Activated T-helper 9 cell treated with anti-CD3 and anti-CD28 coated beads, Interleukin-2, amount 50 U/mL, for 16 hours (primary cell): ENCODE measurements at places on chromosomes 5 and 9.

GRCh38 chr9:1071730-1072129, 21.6 kb downstream of the DMRT2 start:
- DNase-seq: no peak

GRCh38 chr9:124349675-124350493, 65.4 kb downstream of the PSMB7 start:
- DNase-seq: no peak

GRCh38 chr5:72151646-72152045, 44.4 kb downstream of the MAP1B start:
- DNase-seq: no peak

- no peak for DNase-seq
These were observed 205.5 kb upstream of the PTGER4 start for GRCh38 chr5:40474250-40474649.

DNA sequence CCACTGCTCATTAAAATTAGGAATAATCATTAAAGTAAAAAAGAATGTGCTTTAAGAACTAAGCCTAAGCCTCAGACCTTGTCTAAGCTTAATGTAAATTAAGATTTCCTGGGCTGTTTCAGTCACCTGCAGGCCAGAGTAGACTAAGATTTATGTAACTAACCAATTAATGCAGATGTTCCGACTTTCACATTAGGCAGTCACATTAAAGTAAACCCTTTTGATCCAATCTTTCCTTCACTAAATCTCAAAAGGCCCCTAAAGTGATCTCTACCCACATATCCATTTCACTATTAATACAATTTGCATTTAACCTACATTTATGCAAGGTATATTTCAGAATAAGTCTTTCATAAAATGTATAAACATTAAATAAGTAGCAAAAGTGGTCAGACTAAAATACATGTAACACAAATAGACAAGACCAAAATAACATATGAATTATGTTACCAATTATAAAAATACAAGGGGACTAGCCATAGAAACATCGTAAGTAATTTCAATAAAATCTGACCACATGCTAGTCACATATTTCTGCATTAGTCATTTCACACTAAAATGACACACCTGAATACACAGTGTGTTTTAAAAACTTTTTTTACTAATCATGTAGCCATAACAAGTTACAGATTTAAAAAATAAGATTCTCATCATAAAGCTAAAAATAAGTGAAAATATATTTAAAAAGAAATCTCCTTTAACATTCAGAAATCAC, 7.7 kb downstream of the NR3C1 start:
- no peak for DNase-seq

- no peak for DNase-seq
These were observed 906.7 kb downstream of the NR2F1-AS1 start for GRCh38 chr5:92674321-92674720.

DNA sequence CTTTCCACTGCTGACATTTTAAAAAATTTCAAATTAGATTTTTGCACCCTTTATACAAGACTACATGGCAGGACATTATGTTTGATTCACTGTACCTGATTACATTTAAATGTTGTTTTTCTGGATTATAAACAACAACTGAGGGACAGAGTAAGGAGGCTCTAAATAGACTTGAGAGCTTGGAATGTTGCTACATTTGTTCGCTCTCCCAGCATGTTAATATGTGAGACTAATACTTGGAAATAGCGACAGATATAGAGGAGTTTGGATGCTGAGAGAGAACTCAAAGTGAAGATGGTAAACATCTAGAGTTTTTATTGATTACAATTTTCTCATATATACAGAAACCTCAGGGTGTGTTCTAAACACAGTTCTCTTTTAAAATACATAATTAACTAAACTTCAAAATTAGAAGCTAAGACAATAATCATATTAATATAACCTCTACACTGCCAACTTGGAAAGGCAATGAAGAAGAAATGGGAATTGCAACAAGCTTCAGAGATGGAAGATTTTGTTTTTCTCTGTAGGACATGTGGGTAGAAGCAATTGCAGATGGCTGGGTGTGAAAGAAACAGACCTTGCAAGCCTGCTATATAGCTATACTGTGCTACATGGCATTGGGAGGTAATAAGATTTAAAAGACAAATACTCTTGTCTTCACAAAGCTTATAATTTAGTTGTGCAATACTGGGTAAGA, 1.4 kb upstream of the NDFIP1 start:
- no peak for DNase-seq

DNA sequence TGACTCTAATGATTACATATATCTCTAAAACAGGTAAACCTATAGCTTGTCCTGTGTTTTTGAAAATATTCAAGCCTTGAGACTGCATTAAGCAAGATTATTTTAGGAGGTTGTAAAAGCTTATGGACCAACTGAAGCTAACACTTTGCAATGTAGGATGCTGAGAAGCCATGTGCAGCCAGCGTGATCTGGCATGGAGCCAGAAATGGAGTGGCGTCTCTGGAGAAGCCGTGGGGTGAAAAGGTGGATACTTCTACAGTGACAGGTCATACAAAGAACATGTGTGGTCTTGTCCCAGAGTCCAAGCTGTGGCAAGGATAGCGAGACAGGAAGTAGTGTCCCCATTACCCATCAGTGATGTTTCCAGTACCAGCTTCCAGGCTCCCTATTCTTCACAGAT, 100.8 kb upstream of the CD180 start:
- DNase-seq: no peak

DNA sequence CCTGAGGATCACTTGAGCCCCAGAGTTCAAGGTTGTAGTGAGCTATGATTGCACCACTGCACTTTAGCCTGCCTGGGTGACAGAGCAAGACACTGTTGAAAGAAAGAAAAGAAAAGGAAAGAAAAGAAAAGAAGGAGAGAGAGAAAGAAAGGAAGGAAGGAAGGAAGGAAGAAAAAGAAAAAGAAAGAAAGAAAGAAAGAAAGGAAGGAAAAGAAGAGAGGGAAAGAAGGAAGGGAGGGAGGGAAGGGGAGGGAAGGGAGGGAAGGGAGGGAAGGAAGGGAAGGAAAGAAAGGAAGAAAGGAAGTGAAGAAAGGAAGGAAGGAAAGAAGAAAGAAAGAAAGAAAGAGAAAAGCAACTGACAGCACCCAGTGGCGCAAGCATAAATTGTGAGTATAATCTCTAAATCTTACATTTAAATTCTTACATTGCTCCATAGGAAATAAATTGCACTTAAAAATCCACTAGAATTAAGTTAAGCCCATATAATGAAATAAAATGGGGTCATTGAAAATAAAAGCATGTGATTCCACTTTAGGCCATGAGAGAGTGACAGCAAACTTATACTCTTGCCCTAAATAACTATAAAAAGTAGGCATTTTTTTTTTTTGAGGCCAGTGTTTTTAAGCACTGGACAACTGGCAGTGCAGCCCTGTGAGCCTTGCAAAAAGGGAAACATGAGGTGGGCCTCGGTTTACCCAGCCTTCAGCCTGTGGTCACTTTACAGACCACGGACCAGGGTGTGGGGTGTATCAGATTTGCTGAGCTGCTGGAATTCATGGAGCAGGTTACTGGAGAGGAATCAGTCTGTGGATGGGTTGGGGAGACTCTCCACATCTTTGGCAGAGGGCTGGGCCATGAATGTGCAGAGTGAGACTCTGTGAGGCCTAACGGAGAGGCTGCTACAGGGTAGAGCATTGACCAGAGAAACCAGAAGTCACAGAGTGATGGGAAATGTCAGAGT, 175.5 kb downstream of the TTLL11 start:
- DNase-seq: no peak

DNA sequence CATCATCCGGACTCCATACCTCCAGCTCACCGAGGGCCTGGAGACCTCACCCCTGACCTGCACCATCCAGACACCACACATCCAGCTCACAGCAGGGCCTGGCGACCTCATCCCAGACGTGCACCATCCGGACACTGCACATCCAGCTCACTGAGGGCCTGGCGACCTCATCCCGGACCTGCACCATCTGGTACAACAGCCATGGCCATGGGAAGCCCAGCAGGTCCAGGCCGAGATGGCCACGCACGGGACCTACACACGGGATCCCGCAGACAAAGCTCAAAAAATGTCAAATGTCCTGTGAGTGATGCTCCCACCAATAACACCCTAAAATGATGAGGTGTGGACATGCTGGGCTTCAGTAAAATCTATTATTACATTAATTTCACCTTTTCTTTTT, 9.7 kb downstream of the TERT start:
- no peak for DNase-seq

GRCh38 chr5:82244854-82245635, 33.1 kb downstream of the RPS23 start:
- no peak for DNase-seq

DNA sequence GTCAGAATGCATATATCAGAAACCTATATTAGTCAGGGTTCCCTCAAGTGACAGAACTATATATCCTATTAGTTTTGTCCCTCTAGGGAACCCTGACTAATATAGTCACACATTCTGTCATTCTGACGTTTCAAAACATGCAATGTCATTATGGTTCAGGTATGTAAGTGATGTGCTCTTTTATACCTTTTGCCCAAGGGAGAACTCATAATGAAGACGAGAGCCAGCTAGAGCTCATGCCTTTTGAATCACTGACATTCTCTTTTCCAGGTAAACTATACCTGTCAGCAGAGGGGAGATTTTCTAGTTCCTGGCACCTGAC, 576.7 kb downstream of the LRRC70 start:
- DNase-seq: no peak

GRCh38 chr5:35319333-35320002, 89.2 kb upstream of the PRLR start:
- peak; percentile 21 for DNase-seq

DNA sequence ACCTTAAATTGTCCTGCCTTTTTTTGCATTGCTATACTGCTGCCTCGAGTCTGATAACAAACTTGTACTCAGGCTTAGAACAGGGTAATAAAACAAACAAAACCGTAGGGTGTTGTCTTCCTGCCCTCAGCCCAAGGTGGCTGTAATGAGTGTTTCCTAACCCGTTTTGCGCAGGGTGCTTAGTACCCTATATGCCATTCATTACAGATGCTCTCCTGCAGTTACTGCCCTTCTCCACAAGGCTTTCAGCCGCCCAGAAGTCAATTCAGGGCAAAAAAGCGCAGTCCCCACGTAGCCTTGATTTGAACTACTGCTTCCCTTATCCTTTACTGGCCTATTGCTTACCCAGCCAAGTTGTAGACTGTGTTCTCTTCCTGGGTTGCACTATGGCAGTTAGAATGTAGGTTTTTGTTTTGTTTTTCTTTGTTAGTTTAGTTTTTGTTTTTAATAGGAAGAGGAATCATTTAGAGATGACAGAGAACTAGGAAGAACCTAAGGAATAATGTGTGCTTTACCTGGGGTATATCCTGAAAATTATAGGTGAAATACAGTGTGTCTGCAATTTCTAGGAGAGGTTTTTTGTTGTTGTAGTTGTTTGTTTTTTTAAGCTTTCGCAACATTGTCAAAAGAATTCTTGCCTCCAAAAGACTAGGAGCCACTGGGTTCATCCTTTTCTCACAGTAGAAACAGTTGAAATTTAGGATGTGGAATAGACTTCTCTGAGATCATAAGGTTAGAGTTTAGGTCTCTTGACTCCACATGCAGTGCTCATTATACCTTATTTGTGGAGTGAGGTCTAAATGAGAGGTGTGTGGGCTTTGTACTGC, 1.3 kb downstream of the HMGXB3 start:
- peak; percentile 23 for DNase-seq

DNA sequence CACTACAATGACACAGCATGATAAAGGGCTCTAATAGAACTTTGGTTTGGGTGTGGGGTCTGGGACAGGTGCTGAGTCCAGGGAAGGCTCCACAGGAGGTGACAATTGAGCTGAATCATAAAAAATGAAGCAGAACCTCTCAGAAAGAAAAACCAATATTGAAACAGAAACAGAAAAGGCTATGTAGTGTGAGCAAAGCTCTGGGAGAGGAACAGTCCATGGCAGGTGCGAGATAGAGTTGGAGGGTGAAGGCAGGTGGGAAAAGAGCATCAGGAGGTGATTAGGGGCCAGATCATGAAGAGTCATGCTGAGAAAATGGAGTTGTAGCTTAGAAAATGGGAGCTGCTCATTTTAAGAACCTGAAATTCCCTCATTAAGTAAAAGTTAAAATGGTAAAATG, 164.9 kb downstream of the KCTD16 start:
- no peak for DNase-seq

- DNase-seq: no peak
These were observed 223.3 kb downstream of the MEF2C start for GRCh38 chr5:88659529-88660263.

DNA sequence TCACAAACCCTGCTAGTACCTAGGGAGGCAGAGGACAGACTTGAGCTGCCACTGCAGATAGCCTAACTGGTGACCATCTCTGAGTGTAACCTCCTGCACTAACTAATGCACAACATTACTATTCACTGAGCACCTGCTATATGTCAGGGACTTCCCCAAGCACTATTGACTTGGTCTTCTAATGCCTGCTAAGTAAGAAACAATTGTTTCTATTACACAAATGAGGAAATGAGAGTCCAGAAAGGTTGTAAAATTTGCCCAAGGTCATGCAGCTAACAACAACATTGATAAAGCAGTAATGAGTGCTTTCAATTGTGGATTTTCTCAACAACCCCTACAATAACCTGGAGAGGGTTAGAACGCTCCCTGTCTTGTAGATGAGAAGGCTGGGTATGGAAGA, 183.7 kb downstream of the ZNF462 start:
- DNase-seq: no peak

GRCh38 chr9:69582544-69583297, 89.5 kb downstream of the APBA1 start:
- no peak for DNase-seq

- no peak for DNase-seq
These were observed 19.9 kb downstream of the RXRA start for GRCh38 chr9:134346151-134346550.
